NCI-H187 treated with DMSO at 0.1 percent for 48 hours (cell line): ENCODE measurements at places on chromosomes 4 and X.
A peak's percentile ranks its signal among the peaks of the same experiment; 100 is the strongest.

- no peak for DNase-seq
Observed at GRCh38 chrX:16018291-16018690, 105.1 kb upstream of the GRPR start.

DNA sequence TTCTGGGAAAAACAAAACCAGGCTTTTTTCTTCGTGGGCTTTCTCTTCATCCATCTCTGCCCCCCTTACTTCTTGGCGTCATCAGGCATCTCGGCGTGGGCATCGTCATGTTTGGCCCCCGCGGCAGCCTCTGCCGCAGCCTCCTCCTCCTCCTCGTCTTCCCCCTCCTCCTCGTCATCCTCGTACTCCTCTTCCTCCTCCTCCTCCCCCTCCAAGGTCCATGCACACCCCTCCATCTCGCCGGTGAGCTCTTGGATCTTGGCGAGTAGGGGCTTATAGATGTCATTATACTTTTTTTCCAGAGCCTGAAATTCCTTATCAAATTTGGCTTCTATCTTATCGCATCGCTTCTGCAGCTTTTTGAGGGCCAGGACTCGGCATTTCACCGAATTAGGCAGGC is 488 bp downstream of the NAP1L5 start:
- no peak for DNase-seq

- DNase-seq: no peak
Observed at GRCh38 chr4:189021831-189022230, 882.6 kb downstream of the TRIML1 start.

DNA sequence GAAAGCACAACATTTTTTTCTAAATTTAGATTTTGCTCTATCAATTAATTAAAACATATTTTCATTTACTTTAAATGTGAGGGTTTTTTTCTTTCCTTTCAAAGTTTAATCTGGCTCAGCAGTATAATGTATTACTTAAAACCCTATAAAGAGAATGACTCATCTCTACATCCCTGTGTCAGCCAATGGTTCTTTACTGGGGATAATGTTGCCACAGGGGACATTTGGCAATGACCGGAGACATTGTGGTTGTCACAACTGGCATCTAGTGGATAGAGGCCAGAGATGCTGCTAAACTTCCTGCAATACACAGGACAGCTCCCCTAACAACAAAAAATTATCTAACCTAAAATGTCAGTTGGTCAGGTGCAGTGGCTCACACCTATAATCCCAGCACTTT is 53.8 kb downstream of the SYNPO2 start:
- DNase-seq: no peak

DNA sequence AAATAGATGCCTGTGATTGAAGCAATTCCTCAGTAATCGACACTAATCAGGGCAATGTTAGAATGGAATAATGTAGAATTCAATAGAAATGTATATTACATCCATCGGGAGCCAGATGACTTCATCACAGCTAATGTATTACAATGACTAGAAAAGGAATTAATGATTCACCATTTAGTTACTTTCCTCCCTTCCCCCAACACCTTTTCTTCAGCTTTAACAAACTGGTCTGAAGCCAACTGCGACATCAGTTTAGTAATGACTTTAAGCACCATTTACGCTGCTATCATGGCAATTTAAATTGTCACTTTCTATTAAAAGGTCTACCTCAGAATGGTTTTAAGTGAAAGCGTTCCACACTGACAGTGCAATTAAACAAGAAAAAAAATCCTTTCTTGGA is 45.1 kb downstream of the SUPT20HL2 start:
- DNase-seq: no peak

DNA sequence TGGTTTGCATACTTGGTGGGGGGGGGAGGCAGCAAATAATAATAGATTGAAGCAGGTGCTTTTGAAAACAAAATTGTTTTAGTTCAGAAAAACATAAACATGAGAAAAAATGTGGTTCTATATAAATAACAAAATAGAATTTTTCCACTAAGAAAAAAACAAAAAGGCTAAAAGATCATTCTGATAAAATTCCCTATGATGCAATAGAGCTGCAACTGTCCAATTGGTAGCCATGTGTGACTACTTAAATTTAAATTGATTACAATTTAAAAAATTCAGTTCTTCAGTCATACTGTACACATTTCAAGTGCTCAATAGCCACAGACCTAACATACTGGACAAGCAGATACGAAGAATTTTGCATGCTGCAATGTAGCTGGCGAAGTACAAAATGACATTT is 11.0 kb downstream of the TRMT10A start:
- DNase-seq: no peak

DNA sequence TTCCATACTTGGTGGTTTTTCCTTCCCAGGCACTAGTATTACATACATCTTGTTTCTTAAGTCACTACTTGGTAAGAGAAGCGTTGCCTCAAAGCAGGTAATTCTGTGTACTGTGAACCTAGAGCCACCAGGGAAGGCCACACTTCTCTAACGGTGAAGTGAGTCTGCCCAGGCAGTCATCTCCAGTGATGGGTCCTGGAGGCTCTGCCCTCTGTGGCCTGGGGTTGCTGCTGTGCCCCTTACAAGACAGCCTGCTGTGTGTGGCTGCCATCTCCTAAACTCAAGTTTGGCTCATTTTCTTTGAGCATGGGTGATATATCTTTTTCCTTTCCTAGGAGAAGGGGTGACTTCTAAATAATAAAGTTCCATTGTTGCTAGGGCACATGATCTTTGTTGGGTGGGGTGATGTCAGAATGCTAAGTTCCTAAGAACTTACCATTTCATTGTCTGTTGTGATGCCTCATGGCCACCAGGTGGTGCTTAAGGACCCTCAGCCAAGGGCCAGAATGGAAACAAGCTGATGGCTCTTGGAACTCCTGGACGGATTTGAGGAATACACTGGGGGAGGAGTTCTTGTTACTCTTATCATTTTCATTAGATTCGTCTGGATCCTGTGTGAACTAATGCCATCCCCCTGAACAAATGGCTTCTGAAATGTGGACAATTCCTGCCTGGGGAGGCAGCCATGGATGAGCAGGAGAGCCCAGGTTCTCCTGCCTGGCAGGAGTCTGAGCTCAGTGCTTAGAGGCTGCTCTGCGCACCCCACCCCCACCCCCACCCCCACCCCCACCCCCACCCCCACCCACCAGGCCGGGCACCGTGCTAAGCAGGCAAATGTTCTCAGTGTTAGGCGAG is 41.1 kb upstream of the WDR1 start:
- DNase-seq: peak; percentile 45

GRCh38 chr4:183177001-183177400 is 77.9 kb downstream of the WWC2 start:
- no peak for DNase-seq
